Mucosa of gallbladder (tissue), 1 donor: ENCODE measurements at places on chromosomes 6 and 20.
A peak's percentile ranks its signal among the peaks of the same experiment; 100 is the strongest.

- DNase-seq = no peak
Observed at GRCh38 chr20:5630071-5630470, 120.1 kb upstream of the SHLD1 start.

GRCh38 chr6:40376113-40376650 lies 211.0 kb downstream of the LRFN2 start:
- DNase-seq = no peak

DNA sequence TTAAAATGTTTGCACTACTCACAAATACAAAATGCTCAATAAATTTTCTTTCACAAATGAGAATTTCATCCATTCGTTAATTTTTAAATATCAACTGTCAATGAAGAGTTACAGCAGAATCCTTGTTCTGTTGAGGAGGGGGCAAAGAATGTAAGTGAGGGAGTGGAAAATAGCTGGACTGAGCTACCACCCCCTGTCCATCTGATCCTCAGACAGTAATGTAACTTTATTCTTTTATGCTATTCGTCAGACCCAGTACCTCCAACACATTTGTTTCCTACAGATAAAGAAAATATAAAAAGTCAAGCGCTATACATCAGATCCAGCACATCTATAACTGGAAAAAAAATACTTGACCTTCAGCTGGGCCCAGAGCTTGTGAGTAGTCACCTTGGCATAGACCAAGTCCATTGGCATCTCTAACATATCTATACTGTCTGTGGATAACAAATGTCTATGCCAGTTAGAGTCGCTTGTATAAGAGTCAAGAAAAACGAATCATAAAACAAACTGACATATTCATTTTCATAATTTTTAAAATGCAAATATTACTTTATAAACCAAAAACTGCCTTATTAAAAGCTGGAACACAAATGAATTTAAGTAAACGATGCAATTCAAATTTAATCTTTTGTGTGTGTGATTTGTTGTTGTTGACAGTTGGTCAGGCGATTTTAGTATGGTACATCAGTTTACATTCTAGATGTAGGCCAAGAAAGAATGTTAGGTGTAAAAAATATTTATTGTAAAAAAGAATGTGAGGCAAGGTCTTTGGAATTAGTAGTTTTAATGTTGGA lies 57.2 kb upstream of the HFE start:
- no peak for DNase-seq

- no peak for DNase-seq
Observed at GRCh38 chr6:14863902-14864850, 381.7 kb upstream of the JARID2 start.

DNA sequence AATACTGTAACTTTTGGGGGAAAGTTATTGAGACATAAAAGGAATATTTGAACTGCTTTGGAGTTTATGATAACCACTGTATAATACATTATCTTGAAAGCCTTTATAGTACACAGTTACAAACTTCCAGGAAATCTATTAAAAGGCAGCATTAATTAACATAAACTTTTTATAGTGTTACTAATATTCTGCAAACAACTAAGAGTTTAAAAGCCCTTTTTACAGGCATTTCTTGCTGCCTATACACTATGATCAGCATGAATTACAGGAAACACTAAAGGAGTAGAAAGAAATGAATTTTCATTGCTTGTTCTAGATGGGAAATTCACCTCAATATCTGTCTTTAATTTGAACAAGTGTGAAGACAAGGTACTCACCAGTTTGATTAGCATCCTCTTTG lies 252.3 kb upstream of the ZFP64 start:
- DNase-seq = no peak

GRCh38 chr6:97049253-97050011 lies 124.9 kb downstream of the KLHL32 start:
- no peak for DNase-seq

GRCh38 chr6:157628463-157628862 lies 194.6 kb upstream of the SNX9 start:
- no peak for DNase-seq

DNA sequence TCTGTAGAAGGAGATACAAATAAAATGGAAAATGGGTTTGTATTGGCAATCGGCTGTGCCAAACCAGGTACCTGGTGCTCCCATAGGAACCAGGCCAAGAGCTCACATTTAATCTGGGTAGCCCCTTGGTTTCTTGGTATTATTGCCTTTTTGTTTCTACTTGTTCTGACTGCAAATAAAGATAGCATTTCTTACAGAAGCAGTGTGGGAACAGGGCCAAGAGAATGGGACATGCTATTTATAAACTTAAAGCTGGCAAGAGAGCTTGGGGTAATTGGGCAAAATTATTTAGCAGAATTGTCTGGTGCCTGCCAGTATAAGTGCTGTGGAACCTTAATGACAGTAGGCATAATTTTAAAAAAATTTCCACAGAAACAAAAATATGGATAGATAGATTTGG lies 113.5 kb upstream of the GLP1R start:
- DNase-seq = no peak

GRCh38 chr6:40669343-40669742 lies 82.2 kb upstream of the LRFN2 start:
- no peak for DNase-seq

GRCh38 chr6:138726066-138726756 lies 47.4 kb upstream of the CCDC28A start:
- DNase-seq = no peak

DNA sequence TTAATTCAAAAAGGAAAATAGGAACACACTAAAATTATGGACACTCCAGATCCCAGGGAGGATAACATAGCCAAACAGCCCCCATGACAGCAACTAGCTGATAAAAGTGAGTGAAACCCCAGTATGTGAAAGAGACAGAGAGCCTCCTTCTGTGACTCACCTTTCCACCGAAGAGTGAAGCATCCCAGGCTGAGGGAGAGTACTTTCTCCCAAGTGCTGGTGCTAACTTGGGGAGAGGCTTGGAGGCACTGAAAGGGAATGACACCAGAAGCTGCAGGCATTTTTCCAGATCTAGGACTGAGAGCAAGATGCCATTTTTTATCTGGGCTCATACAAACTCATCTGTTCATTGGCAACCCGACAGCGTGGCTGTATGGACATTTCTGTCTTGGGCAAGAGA lies 339.8 kb downstream of the HTR1B start:
- DNase-seq = no peak

- DNase-seq = no peak
Observed at GRCh38 chr6:1787894-1788293, 178.2 kb downstream of the FOXC1 start.

GRCh38 chr6:139247618-139248017 lies 44.2 kb downstream of the TXLNB start:
- no peak for DNase-seq

- DNase-seq = peak; percentile 34
Observed at GRCh38 chr20:34269996-34270627, 28.9 kb downstream of the ASIP start.

DNA sequence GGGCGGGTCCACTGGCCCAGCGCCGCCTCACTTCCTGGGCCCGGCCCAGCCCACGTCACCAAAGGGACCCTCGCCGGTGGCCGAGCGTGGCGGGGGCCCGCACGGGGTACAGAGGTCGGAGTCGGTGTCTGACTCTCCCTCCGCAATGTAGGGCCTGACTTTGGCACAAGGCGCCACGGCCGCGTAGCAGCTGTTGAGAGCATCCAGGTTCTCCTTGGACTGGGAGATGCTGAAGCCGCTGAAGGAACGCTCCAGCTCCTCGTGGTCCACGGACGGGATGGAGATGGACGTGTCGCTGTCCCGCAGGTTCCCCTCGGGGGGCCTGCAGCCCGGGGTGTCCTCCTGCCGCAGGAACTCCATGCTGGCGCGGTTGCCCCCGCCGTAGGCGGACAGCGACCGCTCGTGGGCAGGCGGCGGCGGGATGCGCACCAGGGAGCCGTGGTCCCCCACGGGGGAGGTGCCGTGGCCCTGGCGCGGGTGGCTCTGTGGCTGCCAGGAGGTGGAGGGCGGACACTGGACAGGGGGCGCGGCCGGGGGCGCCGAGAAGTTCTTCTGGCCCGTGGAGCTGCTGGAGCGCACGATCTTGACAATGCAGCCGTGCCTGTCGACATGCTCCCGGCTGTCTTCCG lies 45.6 kb upstream of the CHRNA4 start:
- DNase-seq = no peak

- DNase-seq = no peak
Observed at GRCh38 chr6:34513646-34514045, 42.5 kb downstream of the SPDEF start.

DNA sequence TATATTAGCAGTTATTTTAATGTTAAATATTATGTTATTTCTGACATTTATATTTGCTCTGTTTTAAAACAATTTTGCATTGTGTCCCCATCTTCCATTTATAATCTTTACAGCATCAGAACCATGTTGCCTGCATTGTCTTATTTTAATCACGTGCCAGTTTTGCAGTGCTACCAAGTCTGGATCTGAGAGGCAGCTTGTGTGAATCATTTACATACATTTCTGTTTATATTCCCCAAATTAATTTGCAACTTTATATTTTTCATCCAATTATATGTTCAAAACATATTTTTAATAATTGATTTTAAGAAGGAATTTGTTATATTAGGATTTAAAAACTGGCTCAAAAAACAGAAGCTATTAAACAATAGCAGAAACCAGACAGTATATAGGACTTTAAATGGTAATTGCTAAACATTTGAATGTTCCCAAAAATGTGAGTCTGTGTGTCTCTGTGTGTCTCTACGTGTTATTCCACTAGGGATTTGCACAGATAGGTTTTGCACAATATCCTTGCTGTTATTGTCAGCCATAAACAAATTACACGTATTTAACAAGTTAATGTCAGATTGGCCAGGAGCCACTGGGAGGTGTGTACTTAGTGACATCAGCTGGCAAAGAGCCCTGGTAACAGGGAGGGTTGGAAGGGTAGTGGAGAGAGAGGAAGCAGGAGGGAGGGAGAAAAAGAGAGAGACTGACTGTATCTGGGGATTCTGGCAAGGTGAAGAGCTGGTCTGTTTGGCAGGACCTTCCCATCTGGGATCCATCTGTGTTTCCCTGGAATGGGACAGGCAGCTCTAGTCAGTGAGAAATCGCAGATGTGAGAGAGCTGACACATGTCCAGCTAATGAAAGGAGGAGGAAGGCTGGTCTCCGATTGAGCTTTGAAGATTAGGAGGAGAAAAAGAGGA lies 72.1 kb downstream of the CBFA2T2 start:
- DNase-seq = peak; percentile 79
